Coronary artery (tissue), 2 donors: ENCODE measurements at places on chromosomes 1 and 21.

GRCh38 chr1:1561801-1562470, 12.7 kb downstream of the SSU72 start:
- DNase-seq, result no peak

DNA sequence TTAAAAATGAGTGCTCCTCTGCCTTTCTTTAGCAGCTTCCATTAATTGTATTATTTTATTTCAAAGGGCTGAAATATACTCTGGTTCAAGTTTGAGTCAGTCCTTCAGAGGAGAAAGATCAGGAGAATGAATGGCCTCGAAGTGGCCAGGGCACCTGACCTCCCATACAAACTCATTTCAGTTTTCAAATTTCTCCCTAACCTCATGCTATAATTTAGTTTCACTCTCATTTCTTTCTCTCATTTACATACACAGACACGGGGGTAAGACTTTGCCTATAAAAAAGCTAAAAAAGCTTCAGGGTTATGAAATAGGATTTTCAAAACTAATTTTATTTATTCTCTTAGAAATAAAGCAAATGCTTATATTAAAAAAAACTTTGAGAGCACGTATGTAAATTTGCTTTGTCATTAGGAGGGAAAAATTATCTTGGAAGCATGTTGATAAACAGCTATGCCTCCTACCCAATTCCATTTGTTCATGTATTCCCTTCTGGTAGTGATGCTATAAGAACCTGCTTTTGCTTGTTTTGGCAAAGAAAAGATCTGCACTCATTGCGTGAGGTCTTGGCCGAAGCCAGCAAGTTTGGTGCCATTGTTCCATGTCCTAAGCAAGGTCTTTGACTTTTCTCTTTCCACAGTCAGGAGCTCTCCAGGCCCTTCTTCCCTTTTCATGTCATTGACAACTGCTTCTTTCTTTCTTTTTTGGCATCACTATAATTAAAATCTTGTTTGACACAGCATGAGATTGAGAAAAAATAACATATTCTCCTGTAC, 80.4 kb upstream of the LRRC53 start:
- DNase-seq, result no peak

DNA sequence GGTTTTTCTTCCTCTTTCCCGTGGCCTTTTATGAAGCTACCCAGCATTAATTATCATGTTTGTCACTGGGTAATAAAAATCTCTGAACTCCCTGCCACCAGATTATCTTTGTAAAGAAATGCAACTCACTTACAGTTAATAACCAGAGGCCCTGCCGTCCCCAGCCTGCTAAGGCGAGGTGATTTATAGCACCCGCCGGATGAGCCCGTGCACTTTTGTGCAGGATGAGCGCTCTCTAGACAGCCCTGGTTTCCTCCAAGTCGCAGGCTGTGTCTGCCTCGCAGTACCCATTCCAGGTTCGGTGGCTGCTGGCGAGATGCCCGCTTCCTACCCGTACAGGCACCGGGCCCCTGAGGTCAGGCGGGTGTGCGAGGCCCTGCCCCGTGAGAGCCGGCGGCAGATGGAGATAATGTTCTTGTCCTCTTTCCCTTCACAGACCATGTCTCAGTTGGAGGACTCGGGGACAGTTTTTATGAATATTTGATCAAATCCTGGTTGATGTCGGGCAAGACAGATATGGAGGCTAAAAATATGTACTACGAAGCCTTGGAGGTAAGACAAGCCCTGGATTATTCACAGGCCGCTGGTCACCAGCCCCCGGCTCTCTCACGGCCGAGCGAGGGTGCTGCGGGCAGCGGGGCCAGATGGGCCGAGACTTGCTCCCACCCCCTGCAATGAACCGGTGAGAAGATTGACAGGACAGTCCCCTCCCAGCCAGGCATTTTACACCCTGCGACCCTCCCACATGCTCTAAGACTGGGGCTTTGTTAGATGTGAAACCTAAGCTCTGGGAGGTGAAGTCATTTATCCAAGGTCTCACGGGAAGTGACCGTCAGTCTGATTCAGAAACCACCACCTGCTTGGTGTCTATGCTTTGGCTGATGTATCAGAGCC, 28.5 kb upstream of the SELENON start:
- DNase-seq, result no peak

GRCh38 chr1:3077081-3077480, 8.1 kb downstream of the PRDM16 start:
- DNase-seq, result no peak

DNA sequence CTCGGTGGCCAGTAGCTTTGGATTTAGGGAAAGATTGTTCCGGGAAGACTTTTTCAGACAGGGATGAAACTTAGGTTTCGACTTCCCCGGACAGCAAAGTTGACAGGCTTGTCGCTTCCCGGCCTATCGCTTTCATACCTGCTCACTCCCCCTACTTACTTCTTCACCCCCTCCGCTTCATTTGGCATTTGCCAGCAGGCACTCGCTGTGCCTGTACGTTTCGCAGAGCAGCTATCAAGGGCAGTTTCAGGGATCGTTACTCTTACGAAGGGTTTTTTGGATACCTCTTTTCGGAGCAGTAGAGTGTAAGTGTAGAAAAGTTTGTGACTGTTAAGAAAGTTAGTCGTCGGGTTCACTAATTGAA, 393 bp downstream of the BLZF1 start:
- DNase-seq, result no peak

DNA sequence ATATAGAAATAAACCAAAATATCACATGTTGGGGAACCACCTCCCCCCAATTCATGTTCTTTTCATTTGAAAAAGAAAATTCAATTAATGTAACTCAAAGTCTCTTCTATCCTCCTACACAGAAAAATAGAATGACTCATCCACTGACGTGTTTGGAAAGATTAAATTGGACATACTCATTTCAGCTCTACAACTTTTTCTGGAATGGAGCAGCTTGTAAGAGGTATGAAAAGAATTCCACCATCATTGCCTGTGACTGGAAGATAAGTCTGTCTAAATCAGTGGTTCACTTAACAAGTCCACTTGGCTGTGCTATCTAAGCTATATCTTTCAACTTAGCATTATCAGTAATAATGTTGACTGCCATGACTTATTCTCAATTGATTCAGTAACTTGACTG, 702.3 kb downstream of the BRINP3 start:
- DNase-seq, result no peak

DNA sequence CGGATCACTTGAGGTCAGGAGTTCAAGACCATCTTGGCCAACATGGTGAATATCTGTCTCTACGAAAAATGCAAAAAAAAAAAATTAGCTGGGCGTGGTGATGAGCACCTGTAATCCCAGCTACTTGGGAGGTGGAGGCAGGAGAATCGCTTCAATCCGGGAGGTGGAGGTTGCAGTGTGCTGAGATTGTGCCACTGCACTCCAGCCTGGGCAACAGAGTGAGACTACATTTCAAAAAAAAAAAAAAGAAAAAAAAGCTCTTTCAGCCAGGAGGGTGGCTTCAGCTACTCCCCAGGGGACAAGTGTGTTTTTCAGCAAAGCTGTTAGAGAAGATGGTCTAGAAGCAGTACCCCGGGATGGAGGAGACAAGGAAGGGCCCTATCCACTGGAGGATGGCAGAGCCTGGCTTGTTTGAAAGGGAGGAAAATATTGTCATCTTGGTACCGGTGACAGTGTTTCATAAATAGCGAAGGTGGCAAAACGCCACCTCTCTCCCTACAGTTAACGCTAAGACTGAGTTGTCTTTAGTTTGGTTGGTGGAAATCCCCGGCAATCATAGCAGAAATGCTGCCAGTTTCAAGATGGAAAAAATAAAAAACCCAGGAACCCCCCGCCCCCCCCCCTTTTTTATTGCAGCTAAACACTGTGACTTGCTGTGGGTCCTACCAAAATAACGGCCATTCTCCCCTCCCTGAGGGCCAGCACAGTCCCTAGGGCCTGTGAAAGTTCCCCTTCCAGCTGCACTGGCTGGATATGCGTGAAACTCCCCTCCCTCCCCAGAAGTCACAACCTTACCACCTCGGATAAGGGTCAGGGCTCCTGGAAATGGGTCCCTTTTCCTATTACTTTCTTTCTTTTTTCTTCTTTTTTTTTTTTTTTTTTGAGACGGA, 3.5 kb downstream of the PIK3CD start:
- no peak for DNase-seq

DNA sequence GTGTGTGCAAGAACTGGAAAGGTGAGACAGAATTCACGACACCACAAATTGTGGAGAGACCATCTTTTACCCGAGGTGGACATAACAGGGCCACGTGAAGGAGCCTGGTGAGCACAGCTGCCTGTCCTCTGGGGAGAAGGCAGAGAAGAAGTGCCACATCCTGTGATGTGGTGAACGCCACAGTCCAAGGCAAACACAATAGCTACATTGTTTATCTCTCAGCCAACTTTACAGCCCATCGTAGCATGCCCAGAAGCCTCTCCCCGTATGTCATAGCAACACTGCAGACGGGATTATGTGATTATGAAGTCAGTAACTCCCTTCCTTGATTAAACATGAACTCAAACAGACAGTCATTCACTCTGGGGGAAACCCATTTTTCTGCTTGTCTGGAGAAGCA, 612.2 kb downstream of the SMYD3 start:
- DNase-seq, result no peak

DNA sequence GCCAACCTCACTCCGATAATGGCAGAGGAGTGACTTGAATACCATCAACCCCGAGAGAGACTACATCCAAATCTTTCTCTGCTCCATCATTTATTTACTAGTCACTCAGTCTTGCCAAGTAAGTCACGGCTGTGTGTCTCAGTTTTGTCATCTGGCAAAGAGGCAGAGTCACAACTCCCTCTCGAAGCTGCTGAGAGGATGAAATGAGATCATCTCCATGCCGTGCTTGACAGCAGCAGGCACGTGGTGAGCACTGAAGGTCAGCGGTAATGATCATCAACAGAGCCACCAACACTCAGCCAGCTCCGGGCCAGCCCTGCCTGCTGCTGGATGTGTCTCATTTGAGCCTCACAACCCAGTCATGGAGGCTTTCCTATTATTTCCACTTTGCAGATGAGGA, 19.9 kb downstream of the ALDH4A1 start:
- no peak for DNase-seq

- no peak for DNase-seq
Observed at GRCh38 chr1:90347366-90347765, 352.5 kb downstream of the ZNF326 start.

DNA sequence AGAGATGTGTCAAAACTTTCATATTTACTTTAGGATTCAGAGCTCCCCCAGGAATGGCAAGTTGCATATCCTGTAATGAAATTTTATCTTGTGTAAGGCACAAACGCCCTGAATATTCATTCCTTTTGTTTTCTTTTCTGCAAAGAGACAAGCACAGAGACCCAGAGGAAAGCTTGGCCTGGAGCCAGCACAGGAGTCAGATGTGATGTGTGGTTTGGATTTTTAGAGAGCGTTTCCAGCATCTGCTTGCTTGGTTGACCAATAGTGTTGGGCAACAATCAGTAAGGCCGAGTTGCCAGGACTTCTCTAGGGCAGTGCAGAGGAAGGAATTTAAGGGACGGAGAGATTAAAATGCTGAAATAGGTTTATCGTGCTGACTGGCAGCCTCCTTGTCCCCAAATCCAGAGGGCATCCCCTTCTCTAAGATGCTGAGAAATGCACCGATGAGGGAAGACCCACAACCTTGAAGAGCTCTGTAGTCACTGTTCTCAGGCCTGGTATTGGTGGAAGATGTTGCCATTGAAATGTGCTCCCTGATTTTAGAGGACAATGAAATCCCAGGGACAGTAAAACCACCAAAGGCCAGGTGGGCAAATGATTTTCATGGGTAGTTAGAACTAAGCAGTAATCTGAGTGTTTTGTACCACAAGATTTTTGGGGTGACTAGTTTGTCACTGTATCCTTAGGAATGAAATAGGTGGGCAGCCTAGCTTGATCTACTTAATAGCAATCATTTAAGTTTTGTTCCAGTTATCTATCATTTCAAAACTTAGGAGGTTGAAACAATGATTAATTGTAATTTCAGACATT, 37.9 kb upstream of the RHOU start:
- peak; percentile 87 for DNase-seq

- DNase-seq, result no peak
Observed at GRCh38 chr1:27551953-27552312, 52.0 kb downstream of the AHDC1 start.

DNA sequence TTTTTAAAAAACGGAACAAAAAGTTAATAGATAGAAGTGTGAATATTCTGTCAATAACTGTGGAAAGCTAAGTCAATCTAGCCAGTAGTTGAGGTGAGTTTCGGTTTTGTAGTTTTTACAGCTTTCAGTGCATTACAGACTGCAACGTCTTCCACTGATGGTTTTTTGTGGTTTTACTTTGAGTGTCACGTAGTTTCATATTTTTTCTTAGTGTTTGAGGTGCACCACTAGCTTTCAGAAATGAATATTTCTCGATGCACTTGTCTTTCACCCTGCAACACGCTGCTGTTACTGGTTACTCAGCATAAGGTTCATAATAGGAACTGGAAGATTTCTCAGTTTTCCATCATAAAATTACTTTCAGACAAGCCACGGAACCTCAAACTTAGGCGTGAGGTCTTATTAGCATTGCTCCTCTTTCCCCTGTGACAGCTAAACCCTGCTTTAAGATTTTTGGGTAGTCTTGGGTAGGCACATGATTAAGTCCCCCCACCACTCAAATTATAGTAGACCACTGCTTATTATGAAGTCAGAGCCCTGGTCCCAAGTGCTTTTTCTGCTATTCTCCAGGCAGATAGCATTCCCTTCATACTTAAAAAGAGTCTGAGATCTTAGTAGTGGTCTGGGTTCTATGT, 1412.7 kb downstream of the KCNT2 start:
- DNase-seq, result no peak

GRCh38 chr1:108704496-108704895, 8.2 kb upstream of the FNDC7 start:
- no peak for DNase-seq

GRCh38 chr1:2459757-2460156, 16.3 kb upstream of the PLCH2 start:
- DNase-seq, result no peak

DNA sequence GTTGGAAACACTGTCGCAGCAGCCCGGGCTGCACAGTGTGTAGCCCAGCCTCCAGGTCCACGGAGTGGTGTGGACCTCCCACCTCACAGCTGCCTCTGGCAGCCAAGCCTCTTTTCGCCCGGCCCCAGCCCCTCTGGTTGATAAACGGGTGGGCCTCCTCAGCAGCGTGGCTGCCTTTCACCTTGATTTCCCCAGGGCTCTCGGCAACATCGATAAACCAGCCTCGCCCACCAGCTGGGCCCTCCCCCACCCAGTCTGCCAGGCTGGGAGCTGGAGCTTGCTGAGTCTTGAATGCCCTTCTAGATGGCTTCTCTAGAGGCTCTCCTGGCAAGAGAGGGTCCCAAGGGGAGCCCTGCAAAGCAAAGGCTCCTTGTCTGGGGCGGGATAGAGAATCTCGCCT, 31.0 kb upstream of the LHX4 start:
- DNase-seq, result no peak

- no peak for DNase-seq
Observed at GRCh38 chr21:33308586-33309490, 15.9 kb upstream of the IFNAR1 start.

DNA sequence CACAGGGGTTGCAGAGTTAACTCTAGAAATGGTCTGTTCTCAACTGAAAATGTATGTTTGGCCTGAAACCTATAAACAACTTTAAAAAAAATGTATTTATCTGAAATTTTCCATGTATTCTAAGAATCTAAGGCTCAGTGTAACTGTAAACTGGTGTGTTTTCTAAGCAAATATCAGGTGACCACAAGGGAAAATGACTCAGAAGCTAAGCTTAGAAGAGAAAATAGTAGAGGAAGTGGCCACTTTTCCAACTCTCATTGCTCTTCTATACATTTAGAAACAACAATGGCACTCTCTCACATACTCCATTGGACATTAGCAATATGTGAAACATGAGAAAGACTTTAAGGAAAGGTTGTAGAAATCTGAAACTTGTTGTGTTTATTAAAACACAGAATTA, 7.5 kb downstream of the TNFSF18 start:
- no peak for DNase-seq
